ENCODE measurements at places on chromosomes 7 and 10.

- no peak for DNase-seq
Measured at GRCh38 chr10:70337201-70337651, 45.2 kb downstream of the LRRC20 start.

DNA sequence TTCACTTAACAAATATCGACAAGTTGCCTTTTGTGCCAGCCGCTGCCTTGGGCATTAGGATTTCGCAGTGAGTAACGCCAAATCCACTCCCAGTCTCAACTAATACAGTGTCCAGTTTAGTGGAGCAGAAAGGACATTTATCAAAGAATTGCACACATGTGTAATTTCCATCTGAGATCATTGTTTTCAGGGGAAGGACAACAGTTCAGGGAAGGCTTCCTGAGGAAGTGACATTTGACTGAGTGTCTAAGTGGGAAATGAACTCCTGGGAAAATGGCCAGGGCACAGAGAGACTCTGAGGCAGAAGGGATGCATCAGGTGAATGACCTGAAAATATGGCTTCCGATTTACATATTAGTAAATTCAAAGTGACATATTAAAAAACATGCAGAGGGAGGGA lies 89.4 kb downstream of the ITGA8 start:
- no peak for DNase-seq

DNA sequence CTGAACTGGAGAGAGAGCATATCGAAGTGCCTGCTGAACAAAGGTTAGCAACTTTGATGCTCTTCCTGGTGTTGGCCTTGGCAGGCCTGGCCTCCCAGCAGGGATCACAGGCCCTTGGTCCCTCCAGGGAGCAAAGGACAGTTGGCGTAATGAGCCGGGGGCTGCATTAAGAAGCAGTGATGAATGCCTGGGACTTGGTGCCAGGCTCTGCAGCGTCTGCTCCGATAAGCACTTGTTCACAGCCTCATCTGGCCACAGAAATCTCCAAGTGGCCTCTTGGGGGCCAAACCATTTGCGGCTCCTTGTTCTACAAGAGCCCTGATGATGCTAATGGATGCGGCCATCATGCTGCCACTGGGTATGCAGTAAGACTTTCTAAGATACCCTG lies 31.8 kb downstream of the CRHR2 start:
- no peak for DNase-seq

GRCh38 chr10:28054228-28054860 lies 55.5 kb upstream of the ODAD2 start:
- peak; percentile 89 for DNase-seq

DNA sequence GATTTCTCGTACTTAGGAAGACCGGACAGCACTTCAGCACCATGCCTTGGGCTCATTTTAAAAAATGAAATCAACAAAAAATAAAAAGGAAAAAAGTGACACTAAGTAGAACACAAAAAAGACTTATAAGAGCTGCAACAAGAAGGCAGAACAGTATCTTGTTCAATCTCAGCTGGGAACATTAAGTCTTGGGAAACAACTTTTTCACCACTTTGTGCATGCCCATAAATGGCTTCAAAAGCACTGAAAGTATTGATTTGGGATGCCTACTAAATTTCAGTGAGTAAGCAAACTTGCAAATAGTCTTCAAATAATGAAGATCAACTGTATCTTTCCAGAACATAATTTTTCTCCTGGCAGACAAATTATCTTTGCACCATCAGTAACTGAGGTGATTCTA lies 489.3 kb downstream of the NXPH1 start:
- no peak for DNase-seq

DNA sequence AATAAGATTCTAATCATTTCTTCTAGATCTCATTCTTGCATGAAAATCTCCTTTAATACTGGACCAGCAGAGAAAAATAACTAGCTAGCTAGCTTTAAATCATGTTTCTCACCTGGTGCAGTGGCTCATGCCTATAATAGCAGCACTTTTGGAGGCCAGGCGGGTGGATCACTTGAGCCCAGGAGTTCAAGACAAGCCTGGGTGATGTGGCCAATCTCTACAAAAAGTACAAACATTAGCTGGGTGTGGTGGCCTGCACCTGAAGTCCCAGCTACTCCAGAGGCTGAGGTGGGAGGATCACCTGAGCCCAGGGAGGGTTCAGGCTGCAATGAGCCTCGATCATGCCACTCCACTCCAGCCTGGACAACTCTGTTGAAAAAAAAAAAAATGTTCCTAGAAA lies 99.2 kb downstream of the BAMBI start:
- no peak for DNase-seq

GRCh38 chr10:128165536-128165935 lies 39.3 kb upstream of the MKI67 start:
- no peak for DNase-seq

- no peak for DNase-seq
Measured at GRCh38 chr7:54831644-54832095, 72.7 kb upstream of the SEC61G start.

DNA sequence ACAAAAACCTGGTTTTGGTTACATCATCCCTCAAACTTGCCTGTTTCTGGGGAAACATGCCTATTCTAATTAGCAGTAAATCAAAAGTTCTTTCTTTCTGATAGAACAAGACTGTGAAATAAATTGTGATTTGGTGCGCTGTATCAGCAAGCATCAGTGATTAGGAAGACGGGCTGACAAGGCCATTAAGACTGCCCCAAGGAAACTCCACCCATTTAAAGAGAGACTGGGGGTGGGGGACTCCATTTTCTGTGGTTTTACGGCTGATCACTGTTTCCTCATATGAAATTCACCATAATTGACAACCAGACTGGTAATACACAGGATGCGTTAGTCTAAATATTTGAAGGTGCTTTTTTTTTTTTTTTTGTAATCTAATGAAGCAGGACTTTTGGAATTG lies 68.7 kb downstream of the MBL2 start:
- DNase-seq, result no peak

- DNase-seq, result no peak
Measured at GRCh38 chr7:15559416-15559928, 2.3 kb downstream of the AGMO start.

- no peak for DNase-seq
Measured at GRCh38 chr7:128687131-128687530, 15.0 kb downstream of the GARIN1A start.

GRCh38 chr7:130151591-130152492 lies 53.4 kb downstream of the TMEM209 start:
- no peak for DNase-seq

- DNase-seq, result no peak
Measured at GRCh38 chr7:81560708-81561107, 209.1 kb downstream of the HGF start.

DNA sequence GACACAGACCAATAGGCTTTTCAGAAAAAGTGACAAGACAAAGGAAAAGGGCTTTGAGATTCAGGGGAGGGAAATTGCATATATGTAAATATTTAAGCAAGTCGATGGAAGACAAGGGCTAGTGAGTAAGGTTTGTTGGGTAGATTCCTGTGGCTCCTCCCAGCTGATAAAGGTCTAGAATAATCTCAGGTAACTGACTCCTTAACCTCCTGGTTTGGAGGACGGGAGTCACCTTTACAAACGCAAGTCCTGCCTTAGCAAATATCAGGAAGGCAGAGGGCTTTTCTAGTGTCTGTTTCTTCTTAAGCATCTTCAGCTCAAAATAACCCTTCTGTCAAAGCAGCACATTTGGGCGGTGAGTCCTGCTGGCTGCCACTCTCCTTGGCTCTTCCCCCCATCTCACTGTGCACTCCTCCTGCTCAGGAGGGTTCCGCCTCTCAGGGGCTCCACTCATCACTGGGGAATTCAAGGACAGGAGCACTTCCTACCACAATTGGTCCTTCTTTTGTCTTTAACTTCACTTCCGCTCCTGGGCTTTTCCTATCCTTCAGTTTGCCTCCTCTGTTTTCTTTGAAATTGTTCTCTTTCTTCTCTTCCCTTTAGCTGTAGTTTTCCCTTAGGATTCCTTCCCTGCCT lies 496.3 kb upstream of the KLF6 start:
- DNase-seq, result no peak

DNA sequence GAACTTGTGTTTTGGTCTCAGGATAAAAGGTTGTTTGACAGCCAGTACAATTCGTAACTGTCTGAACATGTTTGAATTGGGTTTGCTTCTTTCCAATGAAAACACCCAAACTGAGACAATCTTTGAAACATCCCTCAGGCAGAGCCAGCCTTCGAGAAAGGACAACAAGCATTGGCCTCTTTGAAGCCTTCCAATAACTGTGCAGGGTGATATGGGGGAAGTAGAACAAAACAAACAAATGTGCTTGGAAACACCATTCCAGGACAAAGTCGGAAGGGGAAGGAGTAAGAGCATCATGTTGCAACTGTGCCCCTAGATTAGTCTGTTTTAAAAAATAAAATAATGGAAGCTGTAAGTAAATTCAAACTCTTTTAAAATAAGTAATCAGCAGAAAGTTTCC lies 39.5 kb downstream of the IL2RA start:
- no peak for DNase-seq

- no peak for DNase-seq
Measured at GRCh38 chr7:82629583-82629982, 186.0 kb upstream of the CACNA2D1 start.

- no peak for DNase-seq
Measured at GRCh38 chr7:17105701-17106100, 192.8 kb upstream of the AHR start.

DNA sequence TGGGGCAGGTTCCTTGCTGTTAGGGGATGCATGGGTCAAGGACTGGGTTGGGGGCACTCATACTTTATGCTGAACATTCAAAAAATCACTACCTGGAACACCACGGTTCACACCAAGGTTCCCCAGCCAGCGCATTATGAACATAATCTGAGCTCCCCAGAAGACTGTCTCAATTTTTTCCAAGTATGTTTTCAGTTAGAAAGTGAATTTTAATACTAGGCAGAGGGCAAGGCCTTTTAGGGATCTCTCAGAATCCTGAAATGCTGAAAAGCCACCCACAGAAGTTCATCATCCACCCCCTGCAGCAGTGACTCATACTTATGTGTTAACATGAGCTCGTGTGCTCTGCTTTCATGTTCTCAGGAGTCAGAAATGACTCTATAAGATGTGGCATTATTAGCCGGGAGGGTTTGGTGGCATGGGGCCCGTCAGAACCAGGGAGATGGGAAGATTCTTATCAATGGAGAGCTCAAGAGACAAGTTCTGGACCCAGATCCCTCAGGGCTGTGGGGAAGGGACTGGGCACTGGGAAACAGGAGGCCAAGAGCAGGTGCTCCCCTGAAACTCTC lies 185.2 kb upstream of the ITGB1 start:
- DNase-seq, result peak; percentile 49

GRCh38 chr7:149489391-149490024 lies 8.1 kb downstream of the ZNF746 start:
- DNase-seq, result no peak
